ENCODE measurements at places on chromosomes 1 and 21.
A peak's percentile ranks its signal among the peaks of the same experiment; 100 is the strongest.

DNA sequence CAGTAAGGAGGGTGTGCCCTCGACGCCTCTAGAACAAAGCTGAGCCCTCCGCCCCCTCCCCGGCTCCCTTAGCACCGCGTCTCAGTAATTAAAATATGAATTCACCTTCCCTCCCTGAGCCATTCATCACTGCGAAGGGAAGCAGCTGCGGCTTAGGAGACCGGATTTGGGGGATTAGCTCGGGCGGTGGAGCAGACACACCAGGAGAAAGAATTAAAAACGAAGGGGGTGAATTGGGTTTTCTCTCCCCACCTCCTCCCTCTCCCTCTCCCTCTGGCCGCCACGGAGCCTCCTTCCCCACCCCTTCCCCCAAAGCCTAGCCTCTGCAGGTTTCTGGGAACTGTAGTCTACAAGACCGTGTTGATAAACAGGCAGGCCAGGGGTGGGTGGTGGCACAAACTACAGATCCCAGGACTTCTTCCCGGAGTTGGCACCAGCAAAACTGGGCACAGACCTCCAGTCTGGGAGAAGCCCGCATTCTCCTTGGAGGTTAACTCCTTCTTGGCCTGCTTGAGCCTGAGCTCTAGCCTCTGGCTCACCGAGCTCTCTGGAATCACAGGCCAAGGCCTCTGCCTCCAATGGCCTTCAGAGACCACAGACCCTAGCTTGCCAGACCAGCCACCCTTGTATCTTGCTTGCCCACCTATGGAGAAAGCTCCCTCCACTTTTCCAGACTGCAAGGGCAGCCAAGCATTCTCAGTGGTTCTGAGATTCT, 10.8 kb downstream of the BLACAT1 start:
- DNase-seq = peak; percentile 99

DNA sequence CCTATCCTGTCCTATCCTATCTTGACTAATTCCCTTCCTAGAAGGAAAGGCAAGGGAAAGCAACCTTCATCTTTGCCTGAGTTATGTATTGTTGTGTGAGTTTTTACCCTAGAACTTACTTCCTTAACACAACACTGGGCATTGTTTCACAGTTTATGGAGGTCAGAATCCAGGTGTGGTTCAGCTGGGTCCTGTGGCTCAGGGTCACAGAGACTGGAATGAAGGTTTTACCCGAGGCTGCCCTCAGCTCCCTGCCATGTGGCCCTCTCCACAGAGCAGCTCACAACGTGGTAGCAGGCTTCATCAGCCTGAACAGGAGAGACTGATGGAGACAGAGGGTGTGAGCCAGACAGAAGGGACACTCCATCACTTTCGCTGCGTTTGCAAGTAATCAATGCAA, 140.5 kb downstream of the FCRL5 start:
- no peak for DNase-seq

DNA sequence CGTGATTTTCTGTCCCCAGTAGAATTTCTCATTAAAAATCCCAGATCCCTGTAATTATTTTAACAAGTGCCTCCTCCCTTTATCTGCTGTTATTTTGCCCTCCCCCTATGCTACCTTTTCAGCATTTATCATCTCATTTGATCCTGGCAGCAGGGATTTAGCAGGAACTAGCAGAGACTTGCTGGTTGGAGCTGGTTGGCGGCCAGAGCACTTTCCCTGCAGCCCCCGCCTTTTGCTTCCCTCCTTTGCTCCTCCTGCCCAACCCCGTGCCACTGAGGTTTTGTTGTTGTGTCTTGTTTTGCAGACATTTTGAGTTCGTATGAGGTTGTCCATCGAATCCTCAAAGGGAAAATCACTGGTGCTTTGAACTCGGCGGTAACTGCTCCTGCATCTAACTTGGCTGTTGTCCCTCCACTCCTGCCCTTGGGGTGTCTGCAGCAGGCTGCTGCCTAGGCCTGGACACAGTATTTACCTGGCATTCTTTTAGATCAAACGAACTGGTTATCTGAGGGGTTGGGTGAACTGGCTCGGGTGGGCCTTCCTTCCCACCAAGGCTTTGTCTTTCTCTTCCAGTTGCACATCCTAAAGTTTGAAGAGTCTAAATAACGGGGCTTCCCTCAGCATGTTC, 11.2 kb downstream of the UBE2Q1 start:
- no peak for DNase-seq

DNA sequence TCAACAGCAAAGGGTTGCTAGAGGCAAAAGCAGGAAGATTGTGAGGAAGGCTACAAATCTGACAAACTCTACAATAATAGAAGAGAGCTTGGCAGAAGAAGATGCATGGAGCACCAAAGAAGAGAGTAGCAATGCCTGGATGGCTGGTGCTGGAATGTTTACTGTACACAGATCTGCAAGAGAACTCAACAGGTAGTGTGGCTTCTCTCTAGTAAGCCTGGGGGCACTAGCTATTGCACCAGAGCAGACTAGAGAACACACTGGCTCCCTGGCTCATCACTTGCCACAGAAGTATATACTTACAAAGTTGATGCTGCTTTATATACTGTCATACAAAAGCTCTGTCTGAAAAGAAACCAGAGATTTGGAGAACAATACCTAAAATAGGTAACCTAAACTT, 475.0 kb upstream of the NCAM2 start:
- DNase-seq = no peak

GRCh38 chr1:59690171-59690930, 124.4 kb upstream of the HOOK1 start:
- DNase-seq = no peak

GRCh38 chr1:213535679-213536078, 452.1 kb upstream of the PROX1 start:
- no peak for DNase-seq

GRCh38 chr1:22709227-22709626, 1.4 kb upstream of the EPHB2 start:
- peak; percentile 49 for DNase-seq

GRCh38 chr1:1357871-1358432, 403 bp downstream of the MXRA8 start:
- DNase-seq = peak; percentile 43

DNA sequence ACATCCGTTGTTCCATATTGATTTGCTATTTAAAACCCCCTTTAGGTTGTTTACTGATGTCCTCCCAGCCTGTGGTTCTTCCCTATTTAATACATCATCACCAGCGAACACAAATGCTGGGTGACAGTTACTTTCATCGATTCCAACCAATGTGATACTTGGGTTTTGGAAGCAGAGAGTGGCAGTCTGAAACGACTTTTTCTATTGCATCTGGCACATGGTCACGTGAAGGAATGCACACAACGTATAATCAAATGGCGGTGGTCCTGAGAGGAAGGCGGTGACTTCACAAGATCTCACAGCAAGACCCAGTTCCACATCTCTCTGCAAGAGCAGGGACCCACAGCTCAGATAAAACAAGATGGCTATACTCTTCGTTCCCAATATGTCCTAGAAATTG, 213.9 kb downstream of the DSCAM start:
- no peak for DNase-seq

- DNase-seq = no peak
Measured at GRCh38 chr1:29687601-29688244, 451.4 kb downstream of the PTPRU start.

DNA sequence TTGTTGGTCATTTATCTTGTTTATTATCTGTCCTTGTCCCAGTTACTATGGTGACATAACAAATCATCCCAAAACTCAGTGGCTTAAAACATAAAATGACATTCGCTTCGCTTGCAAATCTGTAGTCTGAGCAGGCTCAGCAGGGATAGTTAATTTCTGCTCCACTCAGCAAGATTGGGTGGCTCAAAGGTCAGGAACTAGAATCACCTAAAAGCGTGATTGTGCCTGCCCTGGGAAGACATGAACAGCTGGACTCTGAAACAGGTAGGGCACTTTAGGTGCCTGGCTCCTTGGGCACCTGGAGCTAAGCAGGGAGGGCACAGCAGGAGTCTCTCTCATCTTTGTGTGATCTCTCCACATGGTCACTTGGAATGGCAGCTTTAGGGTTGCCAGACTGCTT, 14.7 kb upstream of the TRAF3IP3 start:
- DNase-seq = no peak

DNA sequence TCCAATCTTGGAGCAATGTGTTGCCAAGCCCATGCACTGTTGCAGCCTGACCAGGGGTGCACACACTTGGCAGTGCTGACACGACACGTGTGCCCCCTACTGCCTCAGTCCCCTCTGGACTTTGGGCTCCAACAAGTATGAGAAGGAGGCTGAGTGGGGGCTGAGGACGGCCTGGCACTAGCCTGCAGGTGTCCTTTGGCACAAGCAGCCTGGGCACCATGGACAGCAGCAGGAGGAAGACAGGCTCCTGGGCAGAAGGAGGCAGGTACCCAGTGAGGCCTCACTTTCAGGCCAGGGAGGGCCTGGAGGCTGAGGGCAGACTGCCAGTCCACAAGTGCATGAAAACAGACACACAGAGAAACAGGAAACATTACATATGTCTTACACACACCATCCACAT, 1702.9 kb upstream of the B3GALT2 start:
- no peak for DNase-seq

DNA sequence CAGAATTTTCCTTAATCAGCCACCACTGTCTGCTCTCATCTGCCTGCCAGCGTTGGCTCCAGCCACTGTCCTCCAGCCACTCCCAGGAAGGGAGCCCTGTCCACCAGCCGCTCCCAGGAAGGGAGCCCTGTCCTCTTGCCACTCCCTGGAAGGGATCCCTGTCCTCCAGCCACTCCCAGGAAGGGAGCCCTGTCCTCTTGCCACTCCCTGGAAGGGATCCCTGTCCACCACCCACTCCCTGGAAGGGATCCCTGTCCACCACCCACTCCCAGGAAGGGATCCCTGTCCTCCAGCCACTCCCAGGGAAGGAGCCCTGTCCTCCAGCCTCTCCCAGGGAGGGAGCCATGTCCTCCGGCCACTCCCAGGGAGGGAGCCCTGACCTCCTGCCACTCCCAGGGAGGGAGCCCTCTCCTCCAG, 726.5 kb downstream of the PTPRU start:
- no peak for DNase-seq

DNA sequence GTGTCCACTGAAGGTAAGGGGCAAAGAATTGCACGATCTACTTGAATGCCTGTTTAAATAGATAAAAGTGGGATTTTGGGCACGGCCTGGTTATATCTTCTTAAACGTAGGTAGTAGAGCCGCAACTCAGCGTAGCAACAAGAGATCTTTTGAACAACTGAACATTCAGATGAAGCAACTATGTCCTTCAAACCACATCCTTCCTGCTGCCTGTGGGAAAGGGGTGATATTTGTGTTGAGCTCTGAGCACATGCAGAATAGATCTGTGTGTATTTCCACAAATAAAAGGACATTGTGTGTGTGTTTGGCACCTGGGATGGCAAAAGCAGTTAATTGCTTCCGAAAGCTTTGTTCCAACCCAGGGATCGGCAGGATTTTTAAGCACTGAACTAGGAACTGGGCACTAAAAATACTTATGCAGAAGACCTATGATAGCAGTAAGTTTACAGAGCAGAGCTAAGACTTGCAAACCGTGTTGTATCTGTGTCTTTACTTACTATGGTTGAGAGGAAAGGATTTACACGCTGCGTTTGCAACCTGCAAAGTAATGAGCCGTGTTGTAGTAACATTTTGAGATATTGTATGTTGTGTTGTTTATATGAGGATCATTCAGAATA, 333.4 kb downstream of the CHRM3 start:
- DNase-seq = peak; percentile 10

DNA sequence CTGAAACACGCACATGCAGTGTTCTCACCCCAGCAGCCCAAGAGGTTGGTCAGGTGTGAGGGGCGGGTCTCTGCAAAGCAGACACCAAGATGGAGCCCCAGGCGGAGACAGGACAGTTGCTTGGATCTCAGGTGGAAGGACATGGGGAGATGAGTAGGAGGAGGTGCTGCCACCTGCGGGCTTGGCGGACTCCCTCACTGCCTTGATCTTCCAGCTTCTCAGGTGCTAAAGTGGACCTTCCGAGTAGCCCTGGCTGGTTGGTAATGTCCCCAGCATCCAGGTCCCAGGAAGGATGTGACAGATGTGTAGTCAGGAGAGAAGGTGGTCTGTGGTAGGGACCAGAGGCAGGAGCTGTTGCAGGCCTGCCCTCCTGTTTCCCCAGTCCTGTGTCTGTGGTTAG, 114.1 kb downstream of the AJAP1 start:
- no peak for DNase-seq

DNA sequence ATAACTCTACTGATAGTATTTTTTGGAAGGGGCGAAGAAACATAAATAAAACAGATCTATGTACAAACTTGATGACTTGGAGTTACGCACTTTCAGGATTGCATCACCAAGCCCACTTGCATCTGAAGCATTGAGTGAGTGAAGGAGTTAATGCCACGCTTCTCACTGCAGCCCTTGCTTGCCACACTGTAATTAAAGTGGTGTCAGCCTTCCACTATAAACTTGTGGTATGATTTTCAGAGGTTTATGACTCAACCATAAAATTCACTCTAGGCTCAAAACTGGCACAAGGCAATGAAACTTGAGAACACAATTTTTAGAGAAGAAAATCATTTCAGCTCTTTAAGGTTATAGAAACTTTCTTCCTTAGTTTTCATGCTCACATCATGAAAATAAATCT, 93.9 kb upstream of the PRMT6 start:
- no peak for DNase-seq

GRCh38 chr21:38819051-38819718, 13.5 kb downstream of the ETS2 start:
- no peak for DNase-seq

DNA sequence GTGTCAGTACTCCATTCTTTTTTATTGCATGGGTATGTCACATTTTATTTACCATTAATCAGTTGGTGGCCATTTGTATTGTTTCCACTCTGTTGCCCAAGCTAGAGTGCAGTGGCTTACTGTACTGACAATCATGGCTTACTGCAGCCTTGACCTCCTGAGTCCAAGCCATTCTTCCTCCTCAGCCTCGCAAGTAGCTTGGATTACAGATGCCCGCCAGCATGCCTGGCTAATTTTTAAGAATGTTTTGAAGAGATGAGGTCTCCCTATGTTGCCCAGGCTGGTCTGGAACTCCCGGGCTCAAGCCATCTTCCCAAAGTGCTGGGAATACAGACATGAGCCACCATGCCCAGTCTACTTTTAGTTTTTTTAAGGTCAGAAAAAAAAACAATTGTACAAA, 813 bp upstream of the SFT2D2 start:
- DNase-seq = peak; percentile 6

DNA sequence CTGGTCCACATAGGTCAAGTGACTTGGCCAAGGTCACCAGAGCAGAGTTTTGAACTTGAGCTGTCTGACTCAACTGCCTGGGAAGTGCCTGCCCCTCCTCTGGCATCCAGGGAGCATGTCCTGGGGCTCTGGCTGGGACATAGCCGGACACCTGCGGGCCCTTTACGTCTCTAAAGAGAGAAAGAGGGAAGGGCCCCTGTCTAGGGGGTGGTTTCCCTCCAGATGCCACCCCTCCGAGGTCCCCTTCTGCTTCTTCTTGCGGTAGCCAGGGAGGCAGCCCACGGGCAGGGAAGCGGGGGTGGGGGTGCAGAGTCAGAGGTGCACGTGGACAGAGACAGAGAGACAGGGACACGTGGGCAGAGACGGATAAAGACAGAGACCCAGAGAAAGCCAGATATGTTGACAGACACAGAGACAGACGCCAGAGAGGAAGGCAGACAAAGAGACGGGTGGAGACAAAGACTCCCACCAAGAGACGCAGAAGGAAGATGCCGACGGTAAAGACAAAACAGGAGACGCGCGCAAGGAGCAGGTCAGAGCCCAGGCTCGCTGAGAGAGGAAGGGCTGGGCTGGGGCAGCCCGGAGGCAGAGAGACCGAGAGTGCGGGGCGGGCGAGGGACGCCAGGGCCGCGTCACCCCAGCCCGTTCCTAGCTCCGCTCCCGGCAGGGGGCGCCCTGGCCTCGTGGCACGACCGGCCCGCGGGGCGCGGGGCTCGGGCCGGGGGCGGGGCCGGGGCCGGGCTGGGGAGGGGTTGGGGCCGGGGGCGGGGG, 458 bp upstream of the ALPL start:
- DNase-seq = no peak

GRCh38 chr1:109341944-109342930, 35.4 kb upstream of the MYBPHL start:
- DNase-seq = no peak

All from SJCRH30 (cell line).